ENCODE measurements at places on chromosomes 3 and 15. TPM values are rescaled to one million over a fixed set of nuclear protein-coding genes. Genes with fewer than 3 reads are reported as not detected.

- peaks cover 12% of the 10 kb centered on the region for H3K4me1 ChIP-seq
- no peaks in the 10 kb centered on the region for H3K27me3 ChIP-seq
- DNase-seq, result no peak
These were observed 55.9 kb upstream of the SLC6A1 start for GRCh38 chr3:10936686-10937085.

DNA sequence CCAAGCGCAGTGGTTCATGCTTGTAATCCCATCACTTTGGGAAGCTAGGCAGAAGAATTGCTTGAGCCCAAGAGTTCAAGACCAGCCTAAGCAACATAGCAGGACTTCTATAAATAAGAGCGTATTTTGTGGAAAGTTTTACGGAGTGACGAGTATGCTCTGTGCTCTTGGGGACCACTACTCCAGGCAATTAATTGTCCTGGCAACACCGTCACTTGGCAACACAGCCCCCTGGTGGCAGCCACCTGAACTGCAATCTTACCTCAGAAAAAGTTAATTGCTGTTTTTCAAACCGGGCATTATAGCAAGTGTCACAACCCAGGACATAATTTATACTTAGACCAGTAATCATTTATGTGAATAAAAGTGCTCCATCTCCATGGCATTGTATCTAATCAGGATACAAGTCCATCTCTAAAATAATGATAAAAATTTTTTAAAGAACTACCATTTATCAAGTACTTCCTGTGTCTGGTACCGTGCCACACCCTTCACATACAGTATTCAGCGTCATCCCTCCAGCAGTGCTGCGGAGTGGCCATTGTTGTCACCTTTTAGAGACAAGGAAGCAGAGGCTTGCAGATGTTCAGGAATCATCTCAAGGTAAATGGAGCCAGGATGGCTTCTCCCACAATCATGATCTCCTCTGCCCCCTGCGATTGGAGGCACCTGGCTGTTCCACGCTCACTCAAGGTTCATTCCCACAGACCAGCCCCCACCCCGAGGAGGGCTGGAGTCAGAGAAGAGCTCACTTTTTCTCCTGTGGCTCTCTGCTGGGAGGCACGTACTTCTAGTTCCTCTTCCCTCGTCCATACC is 34.5 kb downstream of the PLA2G4D start:
- H3K27ac ChIP-seq, result no peak overlapping the region
- H3K4me1 ChIP-seq, result no peaks in the 10 kb centered on the region
- H3K27me3 ChIP-seq, result peaks cover 6% of the 10 kb centered on the region
- no peaks in the 10 kb centered on the region for H3K36me3 ChIP-seq

GRCh38 chr3:13452490-13453335 is 27.4 kb upstream of the HDAC11 start:
- peak; percentile 59 for DNase-seq
- H3K36me3 ChIP-seq, result no peaks in the 10 kb centered on the region
- no peaks in the 10 kb centered on the region for H3K27me3 ChIP-seq
- H3K4me1 ChIP-seq, result no peaks in the 10 kb centered on the region

The FAM107A gene
- 0.02 TPM for polyA plus RNA-seq

- no peaks in the 10 kb centered on the region for H3K4me1 ChIP-seq
- H3K4me3 ChIP-seq, result no peak overlapping the region
- DNase-seq, result no peak
- no peaks in the 10 kb centered on the region for H3K36me3 ChIP-seq
- no peak overlapping the region for H3K27ac ChIP-seq
These were observed 435.2 kb upstream of the DPPA4 start for GRCh38 chr3:109772520-109772919.

GRCh38 chr15:41979493-41980266 is 7.3 kb upstream of the EHD4 start:
- no peaks in the 10 kb centered on the region for H3K36me3 ChIP-seq
- H3K4me1 ChIP-seq, result no peaks in the 10 kb centered on the region
- DNase-seq, result no peak
- H3K27ac ChIP-seq, result no peak overlapping the region

GRCh38 chr3:141656771-141657170 is 81.3 kb upstream of the RNF7 start:
- no peak for DNase-seq
- no peaks in the 10 kb centered on the region for H3K36me3 ChIP-seq
- H3K4me1 ChIP-seq, result peaks cover 3% of the 10 kb centered on the region
- H3K4me3 ChIP-seq, result no peak overlapping the region
- no peaks in the 10 kb centered on the region for H3K27me3 ChIP-seq

- H3K36me3 ChIP-seq, result no peaks in the 10 kb centered on the region
- no peaks in the 10 kb centered on the region for H3K27me3 ChIP-seq
- no peak for DNase-seq
These were observed 11.9 kb downstream of the ARL8B start for GRCh38 chr3:5134019-5134391.

- no peak for DNase-seq
- H3K4me3 ChIP-seq, result no peak overlapping the region
- H3K4me1 ChIP-seq, result no peaks in the 10 kb centered on the region
- no peaks in the 10 kb centered on the region for H3K36me3 ChIP-seq
These were observed 44.7 kb downstream of the CD200 start for GRCh38 chr3:112377568-112378071.

The GOLGA8G gene
- not detected for polyA plus RNA-seq

The ZNF502 gene
- 3.2 TPM for polyA plus RNA-seq

DNA sequence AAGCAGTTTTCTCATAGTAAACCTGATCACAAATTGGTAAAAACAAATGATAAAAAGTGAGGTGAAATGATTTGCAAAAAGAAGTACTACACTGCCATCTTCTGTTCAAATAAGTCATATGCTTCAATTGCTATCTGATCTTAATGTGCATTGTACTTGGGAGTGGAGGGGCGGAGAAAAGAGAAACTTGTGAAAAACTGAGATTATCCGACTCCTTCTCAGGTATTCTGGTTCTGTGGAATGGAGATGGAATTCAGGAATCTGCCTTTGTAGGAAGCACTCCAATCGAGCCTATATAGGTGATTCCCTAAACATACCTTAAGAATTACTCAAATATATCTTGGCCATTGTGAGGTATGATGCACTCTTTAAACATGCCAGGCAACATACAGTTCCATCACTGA is 180.6 kb downstream of the CHL1 start:
- peak overlapping the region; percentile 49 for H3K4me3 ChIP-seq
- no peaks in the 10 kb centered on the region for H3K27me3 ChIP-seq
- no peaks in the 10 kb centered on the region for H3K4me1 ChIP-seq
- DNase-seq, result peak; percentile 36
- H3K36me3 ChIP-seq, result no peaks in the 10 kb centered on the region

- H3K4me1 ChIP-seq, result no peaks in the 10 kb centered on the region
- H3K4me3 ChIP-seq, result no peak overlapping the region
- H3K36me3 ChIP-seq, result peaks cover 30% of the 10 kb centered on the region
- H3K27ac ChIP-seq, result no peak overlapping the region
- H3K27me3 ChIP-seq, result no peaks in the 10 kb centered on the region
These were observed 50.2 kb downstream of the ATP11B start for GRCh38 chr3:182843478-182843877.

DNA sequence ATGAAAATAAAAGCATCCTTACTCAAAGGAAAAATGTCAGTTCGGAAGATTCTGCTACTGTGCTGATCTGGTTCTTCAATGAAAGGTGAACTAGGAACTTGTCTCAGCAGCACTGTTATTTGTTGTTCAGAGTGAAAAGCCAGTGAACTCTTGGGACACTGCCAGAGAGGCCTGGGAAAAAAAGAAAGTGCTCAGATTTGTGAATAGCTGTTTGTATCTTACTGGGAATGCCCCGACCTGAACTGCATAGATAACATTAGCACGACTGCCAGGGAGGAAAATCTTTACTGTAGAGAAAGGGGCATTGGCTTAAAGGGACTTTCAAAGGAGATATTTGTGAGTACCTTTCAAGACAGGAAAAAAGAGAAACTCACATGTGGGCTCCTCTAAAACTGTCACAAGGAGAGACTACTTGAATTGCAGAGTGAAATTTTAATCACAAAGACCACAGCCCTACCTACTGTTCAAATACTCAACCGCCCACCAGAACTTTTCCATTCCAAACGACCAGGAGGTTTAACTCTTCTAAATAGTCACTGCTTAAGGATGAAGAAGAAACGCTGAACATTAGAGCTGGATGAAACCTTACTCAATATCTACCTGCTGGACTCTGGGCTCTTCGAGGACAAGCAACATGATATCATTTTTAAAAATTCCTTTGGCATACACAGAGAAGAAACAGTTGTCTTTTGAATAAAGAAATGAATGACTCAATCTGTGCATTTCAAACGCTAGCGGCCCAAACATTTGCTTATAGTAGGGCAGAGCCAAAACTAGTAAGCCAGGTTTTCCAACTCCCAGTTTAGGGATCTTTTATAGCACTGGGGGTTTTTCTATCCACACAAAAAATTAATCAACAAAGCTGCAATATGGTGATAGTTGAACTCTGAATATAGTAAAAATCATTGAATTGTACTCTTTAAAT is 13.4 kb downstream of the TAMM41 start:
- no peak overlapping the region for H3K27ac ChIP-seq
- no peaks in the 10 kb centered on the region for H3K4me1 ChIP-seq
- no peaks in the 10 kb centered on the region for H3K27me3 ChIP-seq
- H3K4me3 ChIP-seq, result no peak overlapping the region
- no peak for DNase-seq

The SLC2A2 gene
- polyA plus RNA-seq, result 0.63 TPM

- H3K4me1 ChIP-seq, result no peaks in the 10 kb centered on the region
- DNase-seq, result no peak
- H3K27me3 ChIP-seq, result no peaks in the 10 kb centered on the region
- H3K36me3 ChIP-seq, result no peaks in the 10 kb centered on the region
These were observed 4.1 kb downstream of the OR4F6 start for GRCh38 chr15:101807345-101807945.

The PCLAF gene
- 46.0 TPM for polyA plus RNA-seq

- H3K27ac ChIP-seq, result no peak overlapping the region
- no peaks in the 10 kb centered on the region for H3K36me3 ChIP-seq
- no peaks in the 10 kb centered on the region for H3K4me1 ChIP-seq
These were observed 118.3 kb upstream of the FOXB1 start for GRCh38 chr15:59885832-59886231.

DNA sequence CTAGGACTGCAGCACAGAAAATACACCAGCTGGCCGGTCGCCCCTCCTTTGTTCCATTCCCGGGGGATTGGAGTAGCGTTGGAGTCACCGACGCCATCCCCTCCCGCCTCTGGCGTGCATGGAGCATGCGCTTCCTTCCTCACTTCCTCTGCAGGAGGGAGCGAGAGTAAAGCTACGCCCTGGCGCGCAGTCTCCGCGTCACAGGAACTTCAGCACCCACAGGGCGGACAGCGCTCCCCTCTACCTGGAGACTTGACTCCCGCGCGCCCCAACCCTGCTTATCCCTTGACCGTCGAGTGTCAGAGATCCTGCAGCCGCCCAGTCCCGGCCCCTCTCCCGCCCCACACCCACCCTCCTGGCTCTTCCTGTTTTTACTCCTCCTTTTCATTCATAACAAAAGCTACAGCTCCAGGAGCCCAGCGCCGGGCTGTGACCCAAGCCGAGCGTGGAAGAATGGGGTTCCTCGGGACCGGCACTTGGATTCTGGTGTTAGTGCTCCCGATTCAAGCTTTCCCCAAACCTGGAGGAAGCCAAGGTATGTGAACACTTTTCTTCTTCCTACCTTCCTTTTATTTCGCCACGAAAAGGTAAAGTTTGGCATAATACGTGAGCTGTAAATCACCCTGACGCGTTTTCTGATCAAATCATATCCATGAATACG is at the start of gene SCG3:
Gene SCG3, plus strand, starts transcription at position 201 of the 661 bp plus-strand sequence. Its CDS starts 253 bp downstream, at position 454.
- H3K27ac ChIP-seq, result peak within 1 kb of the TSS; percentile 64

DNA sequence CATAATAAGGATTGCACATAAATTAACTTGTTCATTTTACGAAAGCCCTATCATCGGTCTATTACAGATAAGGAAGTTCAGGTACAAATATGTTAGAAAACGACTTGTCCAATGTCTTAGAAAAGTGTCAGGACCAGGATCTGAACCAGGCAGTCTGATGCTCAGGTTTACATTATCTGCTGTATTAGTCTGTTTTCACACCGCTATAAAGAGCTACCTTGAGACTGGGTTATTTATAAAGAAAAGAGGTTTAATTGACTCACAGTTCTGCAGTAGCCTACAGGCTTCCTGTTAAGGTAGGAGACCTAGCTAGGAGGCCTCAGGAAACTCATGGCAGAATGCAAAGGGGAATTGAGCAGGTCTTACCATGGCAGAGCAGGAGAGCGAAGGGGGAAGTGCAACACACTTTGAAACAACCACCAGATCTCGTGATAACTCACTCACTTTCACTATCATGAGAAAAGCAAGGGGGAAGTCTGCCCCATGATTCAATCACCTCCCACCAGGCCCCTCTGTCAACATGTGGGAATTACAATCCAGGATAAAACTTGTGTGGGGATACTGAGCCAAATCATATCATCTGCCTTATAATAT is 45.8 kb upstream of the GOLIM4 start:
- no peaks in the 10 kb centered on the region for H3K27me3 ChIP-seq
- H3K27ac ChIP-seq, result no peak overlapping the region
- H3K36me3 ChIP-seq, result no peaks in the 10 kb centered on the region
- DNase-seq, result no peak
- H3K4me1 ChIP-seq, result no peaks in the 10 kb centered on the region
- H3K4me3 ChIP-seq, result no peak overlapping the region

- H3K4me3 ChIP-seq, result no peak overlapping the region
- no peaks in the 10 kb centered on the region for H3K4me1 ChIP-seq
- DNase-seq, result no peak
- no peak overlapping the region for H3K27ac ChIP-seq
- no peaks in the 10 kb centered on the region for H3K27me3 ChIP-seq
These were observed 65.3 kb upstream of the FLNB start for GRCh38 chr3:57942872-57943283.

The TTLL13 gene
- polyA plus RNA-seq, result 0.06 TPM

The ADAMTS7 gene
- polyA plus RNA-seq, result 12.7 TPM

DNA sequence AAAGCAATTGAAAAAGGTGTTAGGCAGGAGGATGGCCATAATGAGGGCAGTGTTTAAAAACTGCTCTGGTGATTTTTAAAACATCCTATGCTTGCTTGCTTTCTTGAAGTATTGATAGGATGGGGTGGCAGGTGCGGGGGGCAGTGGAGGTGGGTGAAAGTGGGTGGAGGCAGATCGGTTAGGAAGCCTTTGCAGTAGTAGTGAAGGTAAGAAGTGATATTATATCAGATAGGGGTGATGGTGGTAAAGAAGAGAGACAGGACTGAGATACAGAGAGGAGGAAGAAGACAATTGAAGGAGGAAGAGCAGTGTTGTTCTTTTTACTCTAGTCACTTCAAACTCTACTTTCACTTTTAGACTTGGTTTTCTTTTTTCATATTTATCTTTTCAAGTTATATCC is 11.1 kb downstream of the ZNF80 start:
- no peaks in the 10 kb centered on the region for H3K36me3 ChIP-seq
- H3K4me3 ChIP-seq, result no peak overlapping the region
- H3K27me3 ChIP-seq, result no peaks in the 10 kb centered on the region
- H3K4me1 ChIP-seq, result no peaks in the 10 kb centered on the region
- DNase-seq, result no peak
- no peak overlapping the region for H3K27ac ChIP-seq

- H3K4me3 ChIP-seq, result no peak overlapping the region
- H3K36me3 ChIP-seq, result no peaks in the 10 kb centered on the region
- H3K4me1 ChIP-seq, result no peaks in the 10 kb centered on the region
- H3K27me3 ChIP-seq, result no peaks in the 10 kb centered on the region
- DNase-seq, result no peak
These were observed 301.4 kb upstream of the TGFBR2 start for GRCh38 chr3:30305021-30305420.
